ENCODE measurements at places on chromosomes 4 and X.

DNA sequence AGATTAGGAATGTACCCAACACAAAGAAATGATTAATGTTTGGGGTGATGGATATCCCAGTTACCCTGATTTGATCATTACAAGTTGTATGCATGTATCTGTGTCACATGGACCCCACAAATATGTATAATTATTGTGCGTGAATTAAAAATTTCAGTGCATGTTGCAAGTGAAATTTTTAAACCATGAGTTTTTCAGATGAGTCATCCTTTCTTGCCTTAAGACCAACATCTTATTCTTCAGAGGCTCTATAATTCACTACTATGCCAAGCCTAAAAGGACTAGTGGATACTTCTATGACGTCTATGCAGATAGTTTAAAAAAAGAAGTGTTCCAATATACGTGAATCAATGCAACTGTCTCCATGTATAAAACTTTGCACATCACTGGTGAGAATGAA, 113.0 kb upstream of the SH3RF1 start:
- DNase-seq, result no peak

DNA sequence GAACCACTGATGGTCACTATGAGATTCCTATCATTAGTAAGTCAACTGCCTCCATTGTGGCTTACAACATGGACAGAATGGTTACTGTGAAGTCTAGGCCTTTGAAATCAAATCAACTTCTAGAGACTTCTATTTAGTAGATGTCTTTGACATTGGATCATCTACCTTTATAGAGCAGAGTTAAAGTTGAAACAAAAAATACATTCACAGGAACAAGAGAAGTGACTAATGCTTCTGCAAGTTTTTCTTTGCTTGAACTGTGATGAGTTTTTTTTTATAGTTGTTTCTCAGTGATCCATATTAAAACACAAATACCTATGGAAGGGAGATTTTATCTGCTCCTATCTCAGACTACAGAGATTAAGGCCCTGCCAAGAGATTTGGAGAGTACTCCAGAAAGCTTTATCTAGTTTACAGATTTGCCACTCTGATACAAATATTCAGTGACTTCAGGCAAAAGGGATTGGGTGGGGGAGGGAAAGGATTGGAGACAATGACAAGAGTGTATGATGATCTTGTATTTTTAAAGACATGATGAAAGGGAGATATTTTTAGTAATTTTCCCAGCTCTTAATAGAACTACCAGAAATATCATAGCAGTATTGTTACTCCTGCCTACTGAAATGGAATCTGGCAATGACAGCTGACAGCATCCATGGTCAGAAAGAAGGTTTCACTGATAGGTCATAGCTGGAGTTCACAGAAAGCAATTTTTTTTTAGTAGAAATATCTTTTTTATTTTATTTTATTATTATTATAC, 16.0 kb upstream of the EPGN start:
- DNase-seq, result no peak

DNA sequence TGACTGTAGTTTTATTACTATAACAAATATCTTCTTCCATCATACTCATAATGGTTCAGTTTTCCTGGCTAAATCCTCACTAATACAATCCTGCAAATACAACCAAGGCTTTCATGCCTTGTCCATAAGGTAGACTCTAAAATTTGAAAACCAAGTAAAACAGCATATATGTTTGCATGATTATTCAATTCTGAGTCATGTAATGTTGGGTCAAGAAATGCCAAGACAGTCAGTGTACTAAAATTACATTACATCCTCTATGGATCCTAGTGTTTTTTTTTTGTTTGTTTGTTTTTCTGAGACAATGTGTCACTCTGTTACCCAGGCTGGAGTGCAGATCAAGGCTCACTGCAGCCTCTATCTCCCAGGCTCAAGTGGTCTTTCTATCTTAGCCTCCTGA, 38.6 kb upstream of the TEX13D start:
- DNase-seq, result no peak

DNA sequence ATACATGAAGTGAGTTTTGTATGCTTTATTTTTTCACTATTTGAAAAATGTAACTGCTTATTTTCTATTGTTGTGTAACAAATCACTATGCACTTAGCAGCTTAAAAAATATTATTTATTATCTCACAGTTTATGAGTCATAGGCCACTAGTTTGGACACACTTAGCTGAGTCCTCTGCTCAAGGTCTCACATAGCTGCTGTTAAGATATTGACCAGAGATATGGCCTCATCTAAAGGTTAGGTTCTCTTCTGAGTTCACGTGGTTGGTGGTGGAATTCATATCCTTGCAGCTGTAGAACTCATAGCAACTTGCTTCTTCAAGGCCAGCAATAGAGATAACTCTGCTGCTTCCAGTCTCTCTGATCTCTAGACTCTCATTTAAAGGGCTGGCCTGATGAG, 534.4 kb downstream of the SPRY1 start:
- no peak for DNase-seq

DNA sequence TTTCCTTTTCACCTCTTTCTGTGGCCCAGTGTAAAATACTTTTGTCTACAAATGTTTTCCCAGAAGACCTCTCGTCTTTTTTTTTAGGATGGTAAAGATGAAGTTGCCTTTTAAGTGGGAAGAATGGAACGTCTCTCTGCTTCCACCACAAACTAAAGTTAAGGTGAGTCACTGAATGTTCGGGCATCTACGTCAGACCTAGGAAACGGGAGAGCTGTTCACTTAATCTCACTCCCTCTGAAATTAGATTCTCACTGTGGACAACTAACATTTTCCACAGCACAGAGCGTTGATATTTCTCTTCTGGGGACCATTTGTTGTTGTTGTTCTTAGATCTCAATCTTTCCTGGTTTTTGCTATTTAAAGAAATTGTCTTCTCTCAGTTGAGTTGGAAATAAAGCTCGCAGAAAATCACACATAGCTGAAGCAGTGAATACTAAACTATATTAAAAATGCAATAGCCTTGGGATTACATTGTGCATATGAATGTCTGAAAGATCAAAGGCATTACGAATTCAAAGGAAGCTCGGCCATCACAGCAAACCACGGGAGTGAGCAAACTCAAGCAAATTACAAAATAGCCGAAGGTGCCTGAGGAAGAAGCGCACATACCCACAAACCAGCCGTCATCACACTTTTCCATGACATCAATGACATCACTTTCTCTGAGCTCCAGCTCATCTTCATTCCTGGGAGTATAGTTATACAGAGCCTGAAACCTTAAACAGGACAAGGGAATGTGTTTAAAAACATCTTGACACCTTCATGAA, 53.9 kb upstream of the PDLIM3 start:
- no peak for DNase-seq

- DNase-seq, result no peak
These were observed 22.7 kb upstream of the STX18 start for GRCh38 chr4:4564522-4564921.

GRCh38 chrX:40440866-40441265, 139.9 kb upstream of the ATP6AP2 start:
- no peak for DNase-seq

Measured in CD4-positive, alpha-beta T cell treated with Interleukin-12 subunit alpha and Interleukin-12 subunit beta, for 1 hour (primary cell).